ENCODE measurements at places on chromosomes 3 and 15.

DNA sequence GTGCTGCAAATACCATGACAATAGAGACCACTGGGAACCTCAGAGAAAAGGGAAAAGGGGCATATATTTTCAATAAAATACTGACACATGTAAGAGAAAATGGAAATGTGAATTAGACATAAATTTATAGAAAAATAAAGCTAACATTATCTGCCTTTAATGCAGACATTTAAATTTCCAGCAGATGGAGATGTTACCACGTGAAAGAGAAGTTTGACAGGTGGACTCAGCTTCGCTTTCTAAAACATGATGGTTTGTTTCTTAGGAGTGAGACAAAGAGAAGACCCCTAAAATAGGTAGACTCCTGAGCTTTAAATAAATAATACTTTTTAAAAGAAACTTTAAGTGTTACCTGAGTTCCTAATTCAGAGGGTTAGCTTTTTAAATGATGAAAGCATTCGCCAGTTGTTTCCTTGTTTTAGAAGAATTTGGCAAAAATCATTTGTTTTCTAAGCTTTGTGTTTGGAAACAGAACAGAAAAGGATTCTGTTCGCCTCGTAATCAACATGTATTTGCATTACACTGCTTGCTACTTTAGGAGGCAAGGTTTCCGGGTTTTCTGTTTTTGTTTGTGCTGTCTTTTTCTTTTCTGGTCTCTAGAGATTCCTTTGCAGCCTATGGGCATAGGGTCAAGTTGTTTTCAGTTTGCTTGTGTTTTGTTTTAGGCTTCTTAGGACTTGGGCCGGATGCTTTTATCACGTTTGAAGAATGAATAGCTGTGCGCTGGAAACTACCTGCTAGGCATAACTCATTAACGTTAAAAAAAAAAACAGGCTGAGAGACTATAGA lies 271.4 kb downstream of the THSD4 start:
- peak; percentile 30 for DNase-seq

DNA sequence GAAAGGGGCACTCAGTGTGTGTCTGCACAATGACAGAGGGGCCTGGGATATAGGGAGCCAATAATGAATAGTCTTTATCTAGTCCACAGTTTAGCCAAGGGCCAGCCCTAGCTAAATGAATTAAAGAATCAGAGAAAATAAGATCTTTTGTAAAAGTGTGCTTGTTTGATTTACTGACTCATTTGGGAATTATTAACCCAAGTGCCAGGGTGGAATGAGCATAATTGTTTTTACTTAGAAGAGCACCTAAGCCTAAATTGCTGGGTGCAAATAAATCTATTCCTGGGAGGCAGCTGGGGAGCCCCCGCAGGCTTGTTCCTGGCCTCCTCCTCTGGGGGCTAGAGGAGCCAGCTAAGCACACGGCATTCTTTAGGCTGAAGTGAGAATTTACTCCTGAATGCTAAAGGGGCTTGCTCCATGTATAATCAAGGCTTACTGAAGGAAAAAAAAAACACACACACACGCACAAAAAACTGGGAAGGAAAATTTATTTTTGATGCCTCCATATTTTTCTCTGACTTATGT lies 405.3 kb upstream of the SUCLG2 start:
- DNase-seq, result no peak

DNA sequence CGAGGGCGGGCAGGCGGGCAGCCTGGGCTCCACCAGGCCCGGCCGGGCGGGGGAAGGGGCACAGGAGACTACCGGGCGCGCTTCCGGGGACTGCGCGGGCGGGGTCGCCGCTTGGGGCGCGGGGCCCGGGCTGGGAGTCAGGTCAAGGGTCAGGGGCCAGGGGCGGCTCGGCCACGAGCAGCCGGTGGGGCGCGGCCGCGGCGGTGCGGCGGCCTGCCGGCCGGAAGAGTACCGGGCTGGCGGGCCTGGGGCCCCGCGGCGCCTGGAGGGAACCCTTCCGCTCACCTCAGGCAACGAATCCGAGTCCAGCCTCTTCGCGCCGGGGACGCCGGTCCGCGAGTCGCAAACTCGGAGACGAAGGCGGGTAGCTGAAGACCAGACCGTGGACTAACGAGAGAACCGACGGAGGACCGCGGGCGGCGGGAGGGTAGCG lies 225 bp downstream of the RHOA start:
- DNase-seq, result peak; percentile 52

GRCh38 chr15:81297147-81297572 lies 26.8 kb downstream of the STARD5 start:
- no peak for DNase-seq

DNA sequence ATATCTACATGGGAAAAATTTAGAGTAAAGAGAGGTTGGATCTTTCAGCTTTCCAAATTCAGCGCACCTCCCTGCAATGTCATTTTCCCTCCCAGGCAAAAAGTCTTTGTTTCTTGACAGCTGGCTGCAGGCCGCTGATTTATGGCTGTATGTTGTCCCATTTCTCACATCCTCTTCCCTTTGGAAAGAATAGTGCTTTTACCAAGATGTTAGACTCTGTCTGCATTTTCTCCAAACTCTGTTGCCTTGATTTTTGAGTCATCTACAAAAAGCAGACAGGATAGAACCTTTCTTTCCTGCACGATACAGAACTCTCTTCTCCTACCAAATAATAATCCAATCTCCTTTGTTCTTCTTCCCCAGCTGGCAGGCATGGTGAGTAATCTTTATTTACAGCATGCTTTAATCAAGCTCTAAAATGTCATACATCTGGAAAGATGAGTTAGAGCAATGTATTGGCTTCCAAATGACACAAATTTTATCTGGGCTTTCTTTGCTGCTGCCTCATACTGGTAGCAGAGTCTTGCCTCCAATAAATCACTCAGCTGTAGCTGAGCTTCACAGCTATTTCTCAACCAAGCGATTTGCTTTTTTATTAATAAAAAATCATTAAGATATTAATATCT lies 101.9 kb downstream of the PIK3R4 start:
- DNase-seq, result no peak

- DNase-seq, result no peak
Measured at GRCh38 chr3:44359146-44359751, 20.7 kb downstream of the TCAIM start.

- no peak for DNase-seq
Measured at GRCh38 chr3:21542656-21543379, 208.2 kb downstream of the ZNF385D start.

DNA sequence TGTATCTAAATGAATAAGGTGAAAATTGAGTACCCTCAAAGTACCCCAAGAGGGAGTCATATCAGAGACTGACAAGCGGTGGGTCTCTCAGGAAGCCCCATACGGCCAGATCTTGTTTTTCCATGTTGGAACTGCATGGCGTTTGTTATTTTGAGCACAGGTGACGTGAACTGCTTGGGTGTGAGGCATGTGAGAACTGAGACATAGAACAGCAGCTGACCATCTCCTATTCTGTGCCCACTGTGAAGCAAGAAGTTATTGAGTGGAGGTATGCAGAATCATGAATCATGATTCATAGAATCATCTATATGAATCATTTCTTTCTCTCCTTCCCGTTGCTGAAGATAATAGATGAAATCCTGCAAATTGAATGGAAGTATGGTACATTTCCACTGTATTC lies 4.6 kb downstream of the VPS8 start:
- DNase-seq, result no peak

- peak; percentile 64 for DNase-seq
Measured at GRCh38 chr15:26889298-26889898, 22.5 kb downstream of the GABRA5 start.

DNA sequence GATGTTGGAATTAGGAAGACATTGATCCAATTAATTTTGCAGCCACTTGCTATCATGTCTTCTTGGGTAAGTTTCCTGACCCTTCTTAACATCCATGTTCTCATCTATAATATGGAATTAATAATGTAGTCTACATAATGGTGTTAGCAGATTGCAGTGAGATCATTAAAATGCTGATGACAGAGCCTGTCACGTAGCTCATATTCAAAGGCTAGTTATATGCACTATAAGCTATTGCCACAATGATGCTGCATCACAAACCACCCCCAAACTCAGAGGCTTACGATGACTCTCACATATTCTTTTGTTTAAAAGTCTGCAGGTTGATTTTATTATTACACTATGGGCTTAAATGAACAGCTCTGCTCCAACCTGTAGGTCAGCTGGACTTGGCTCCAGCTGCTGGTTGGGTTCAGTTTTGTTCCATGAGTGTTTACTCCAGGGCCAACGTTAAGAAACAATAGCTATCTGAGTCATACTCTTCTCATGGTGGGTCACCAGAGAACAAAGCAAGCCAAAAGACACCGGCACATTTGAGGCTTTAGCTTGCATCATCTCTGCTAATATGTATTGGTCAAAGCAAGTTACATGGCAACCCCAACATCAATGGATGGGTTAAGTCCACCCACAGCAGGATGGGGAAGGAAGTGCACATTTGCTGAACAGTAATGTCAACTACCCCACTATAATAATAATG lies 250.0 kb upstream of the SLCO3A1 start:
- DNase-seq, result no peak
